ENCODE measurements at places on chromosomes 1 and 21.

DNA sequence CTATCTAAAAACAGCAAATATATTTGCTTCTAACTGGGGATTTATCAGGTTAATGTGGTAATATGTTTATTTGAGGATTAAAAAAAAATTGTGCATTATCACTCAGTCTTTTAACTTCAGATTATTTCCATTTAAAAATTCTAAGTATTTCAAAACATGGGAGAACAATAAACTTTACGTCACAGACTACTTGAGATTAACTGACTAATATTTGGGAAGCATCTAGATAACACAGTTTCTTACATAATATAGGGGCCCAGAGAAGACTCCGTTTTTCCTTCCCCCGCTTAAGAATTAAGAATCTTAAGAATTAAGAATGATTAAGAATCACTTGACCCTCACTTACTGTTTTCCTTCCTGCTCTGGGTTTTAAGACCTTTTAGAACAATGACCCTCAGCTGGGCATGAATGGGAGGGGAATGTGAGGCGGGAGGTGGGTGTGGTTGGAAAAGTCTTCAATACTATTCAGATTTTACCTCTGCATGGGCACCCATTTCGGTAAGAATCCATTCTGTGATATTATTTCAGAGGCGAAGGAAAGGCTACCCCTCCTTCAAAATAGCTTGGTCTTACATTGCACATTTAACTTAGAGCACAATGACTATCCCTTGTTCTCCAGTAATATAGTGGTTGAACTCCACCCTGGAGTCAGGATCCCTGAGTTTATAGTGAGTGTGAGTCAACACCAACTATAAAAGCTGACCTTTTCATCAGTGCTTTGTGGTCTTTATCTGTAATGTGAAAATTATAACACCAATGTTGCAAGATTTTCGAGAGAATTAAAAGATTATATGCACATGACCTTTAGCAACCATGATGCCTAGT, 821.3 kb downstream of the USP25 start:
- no peak for DNase-seq

GRCh38 chr1:225896937-225897549, 8.1 kb upstream of the LEFTY1 start:
- DNase-seq, result no peak

GRCh38 chr1:80054129-80054528, 1047.6 kb upstream of the ADGRL4 start:
- peak; percentile 90 for DNase-seq

GRCh38 chr1:203026031-203026665, at the start of gene PPFIA4:
TSS of gene PPFIA4 (plus strand) at chr1:203026491. CDS start at chr1:203039009, 12,518 bp downstream.
- peak; percentile 96 for DNase-seq

- no peak for DNase-seq
Observed at GRCh38 chr1:73587080-73587479, 610.9 kb downstream of the LRRIQ3 start.

- DNase-seq, result no peak
Observed at GRCh38 chr21:42578034-42578433, 64.4 kb downstream of the SLC37A1 start.

DNA sequence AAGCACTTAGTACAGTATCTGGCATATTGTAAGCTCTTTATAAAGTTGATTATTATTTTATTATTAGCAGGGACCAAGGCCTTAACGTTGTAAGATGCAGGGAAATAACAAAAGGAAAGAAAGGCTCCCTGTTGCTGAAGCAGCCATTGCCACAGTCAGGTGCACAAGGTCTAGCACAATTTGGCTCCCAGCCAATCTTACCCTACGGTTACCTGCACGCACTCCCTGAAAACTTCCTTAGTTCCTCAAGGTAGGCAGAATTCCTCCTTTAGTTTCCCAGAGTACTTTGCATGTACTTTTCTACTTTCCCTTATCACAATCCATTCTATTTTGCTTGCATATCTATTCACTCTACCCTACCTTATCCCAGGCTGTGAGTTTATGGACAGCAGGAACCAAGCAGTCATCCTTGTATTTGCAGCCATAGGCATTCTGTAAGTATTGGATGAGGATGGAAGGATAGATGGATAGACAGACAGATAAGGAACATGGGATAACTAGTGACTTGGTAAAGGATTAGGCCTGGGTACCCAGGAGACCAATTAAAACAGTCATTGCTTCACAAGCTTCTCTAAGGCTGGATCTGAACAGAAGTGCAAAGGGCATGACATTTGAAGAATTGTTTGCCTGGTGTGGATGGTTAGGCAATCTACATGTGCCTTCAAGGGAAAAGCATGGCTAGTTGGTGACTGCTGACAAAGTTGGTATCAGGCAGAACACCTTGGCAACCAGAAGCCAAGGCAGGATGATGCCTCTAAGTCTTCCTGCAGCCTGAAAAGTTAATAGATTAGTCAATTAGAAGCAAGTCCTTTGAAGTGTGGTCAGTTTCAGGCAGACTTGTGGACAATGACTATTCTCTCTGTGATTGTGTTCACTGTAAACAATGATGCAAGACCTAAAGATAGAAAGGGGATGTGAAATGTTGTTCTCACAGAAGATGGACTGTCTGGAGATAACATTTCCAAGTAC, 20.8 kb upstream of the JAK1 start:
- no peak for DNase-seq

GRCh38 chr1:235101558-235102258, 26.9 kb downstream of the TOMM20 start:
- DNase-seq, result no peak

DNA sequence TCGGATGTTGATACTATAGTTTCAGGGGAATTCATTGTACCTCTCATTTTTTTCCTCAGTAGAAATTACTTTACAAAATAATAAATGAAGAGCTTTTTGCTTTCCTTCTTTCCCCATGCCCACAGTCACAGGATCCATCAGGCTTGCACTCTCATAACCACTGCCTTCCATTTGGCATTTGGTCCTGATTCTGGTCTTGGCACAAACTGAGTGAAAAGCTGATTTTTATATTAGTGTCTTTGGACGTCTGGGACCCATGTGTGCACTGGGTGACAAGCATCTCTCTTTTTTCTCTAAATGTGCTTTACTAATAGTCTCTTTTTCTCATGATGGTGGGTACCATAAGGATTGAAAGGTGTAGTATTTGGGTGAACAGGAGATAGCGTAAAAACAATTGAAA, 2.8 kb downstream of the ELAVL4 start:
- DNase-seq, result peak; percentile 28

GRCh38 chr1:39272027-39272797, 67.7 kb downstream of the MACF1 start:
- peak; percentile 74 for DNase-seq

GRCh38 chr1:51101976-51102375, at the start of gene C1orf185:
TSS of gene C1orf185 (plus strand) at chr1:51102228. CDS start at chr1:51102234, 6 bp downstream.
- peak; percentile 74 for DNase-seq

GRCh38 chr1:5951846-5952410, 40.3 kb downstream of the NPHP4 start:
- no peak for DNase-seq

- DNase-seq, result peak; percentile 54
Observed at GRCh38 chr1:61741711-61742619, at the start of gene PATJ. TSS of gene PATJ (plus strand) at chr1:61742480. CDS start at chr1:61762893, 20,413 bp downstream.

DNA sequence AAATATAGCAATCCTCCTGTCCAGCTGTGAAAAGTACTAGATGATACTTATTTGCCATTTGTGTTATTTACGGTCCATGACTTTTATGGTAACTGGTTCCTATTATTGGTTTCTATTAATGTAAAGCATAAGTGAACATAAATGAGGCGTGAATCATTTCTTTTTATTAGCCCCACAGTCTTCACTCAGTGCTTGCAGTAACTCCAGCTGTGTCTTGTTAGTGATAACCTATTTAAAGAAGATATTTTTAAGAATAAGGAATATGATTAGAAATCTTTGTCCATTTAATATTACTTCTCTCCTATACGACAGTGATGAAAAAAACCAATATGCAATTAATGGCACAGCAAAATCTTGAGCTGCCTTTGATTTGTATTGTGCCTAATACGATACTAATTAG, 149.9 kb downstream of the SPATA17 start:
- DNase-seq, result no peak

DNA sequence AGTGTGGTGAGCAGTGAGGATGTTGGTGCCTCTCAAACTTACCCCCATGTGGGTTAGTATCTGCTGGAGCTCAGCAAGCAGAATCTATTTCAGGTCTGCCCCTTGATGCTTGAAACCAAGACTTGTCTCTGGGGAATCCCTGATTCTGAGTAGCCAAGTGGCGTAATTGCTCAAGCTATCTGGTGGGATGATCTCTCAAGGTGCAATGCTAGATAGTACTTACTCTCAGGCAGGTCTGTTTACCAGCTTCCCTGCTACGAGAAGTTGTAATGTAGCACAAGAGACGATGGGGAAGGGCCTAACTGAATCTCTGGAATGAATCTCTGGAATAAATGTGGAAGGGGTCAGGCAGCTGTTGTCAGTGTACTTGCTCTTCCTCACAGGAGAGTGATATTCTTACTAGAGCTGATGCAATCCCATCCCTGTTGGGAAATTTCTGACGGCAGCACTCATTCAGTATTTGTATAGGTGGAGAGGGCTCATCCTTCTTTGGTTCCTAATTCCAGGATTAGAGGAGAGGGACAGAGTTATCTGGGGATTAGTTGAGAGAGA, 65.4 kb downstream of the MACF1 start:
- peak; percentile 96 for DNase-seq

- no peak for DNase-seq
Observed at GRCh38 chr1:104403883-104404282, 654.2 kb downstream of the AMY1C start.

- no peak for DNase-seq
Observed at GRCh38 chr1:247998811-247999210, 14.6 kb upstream of the OR2L5 start.

GRCh38 chr1:44651069-44651468, 23.2 kb downstream of the TMEM53 start:
- DNase-seq, result no peak

DNA sequence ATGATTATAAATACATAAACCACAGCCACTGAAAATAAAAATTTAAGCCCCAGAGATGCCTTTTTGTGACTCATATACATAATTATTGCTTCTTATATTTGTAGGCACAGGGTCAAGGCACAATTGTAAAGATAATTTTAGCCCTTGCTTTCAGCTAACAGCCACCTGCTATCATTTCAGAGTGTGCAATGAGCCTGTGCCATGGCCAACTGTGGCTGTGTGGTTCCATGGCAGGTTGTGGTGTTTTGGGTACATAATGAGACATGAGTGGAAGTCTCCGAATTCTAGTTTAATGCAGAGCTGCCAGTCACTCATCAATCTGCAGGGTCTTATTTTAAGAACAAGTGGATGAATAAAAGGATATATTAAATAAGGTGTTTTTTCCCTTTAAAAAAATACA, 346.9 kb upstream of the SNX7 start:
- no peak for DNase-seq

DNA sequence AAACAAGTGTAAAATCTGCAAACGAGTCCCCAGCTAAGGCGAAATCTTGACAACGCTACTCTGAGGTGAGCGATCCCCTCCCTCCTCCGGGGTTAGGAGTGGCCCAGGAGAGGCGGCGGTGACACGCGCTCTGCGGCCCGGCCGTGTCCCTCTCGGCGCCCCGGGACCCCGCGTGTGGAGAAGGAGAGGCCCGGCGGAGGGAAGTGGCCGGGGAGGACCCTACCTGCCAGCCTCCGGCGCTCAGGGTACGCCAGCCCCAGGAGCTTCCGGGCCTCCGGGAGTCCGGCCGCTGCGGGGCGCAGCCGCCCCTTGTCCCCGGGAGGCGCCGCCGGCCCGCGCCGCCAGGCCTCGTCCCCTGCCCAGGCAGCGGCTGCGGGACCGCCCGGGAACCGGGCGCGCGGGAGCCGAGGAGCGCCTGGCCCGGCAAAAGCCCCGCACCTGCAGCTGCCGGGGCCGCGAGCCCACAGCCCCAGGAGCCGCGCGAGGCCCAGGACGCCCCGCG, 543 bp downstream of the ABCB10 start:
- peak; percentile 61 for DNase-seq

GRCh38 chr1:114025609-114026401, 46.5 kb downstream of the OLFML3 start:
- no peak for DNase-seq

All from NCI-H82 (cell line).